Activated CD8-positive, alpha-beta memory T cell treated with anti-CD3 and anti-CD28 coated beads for 48 hours (primary cell): ENCODE measurements at places on chromosomes 6 and 20.

DNA sequence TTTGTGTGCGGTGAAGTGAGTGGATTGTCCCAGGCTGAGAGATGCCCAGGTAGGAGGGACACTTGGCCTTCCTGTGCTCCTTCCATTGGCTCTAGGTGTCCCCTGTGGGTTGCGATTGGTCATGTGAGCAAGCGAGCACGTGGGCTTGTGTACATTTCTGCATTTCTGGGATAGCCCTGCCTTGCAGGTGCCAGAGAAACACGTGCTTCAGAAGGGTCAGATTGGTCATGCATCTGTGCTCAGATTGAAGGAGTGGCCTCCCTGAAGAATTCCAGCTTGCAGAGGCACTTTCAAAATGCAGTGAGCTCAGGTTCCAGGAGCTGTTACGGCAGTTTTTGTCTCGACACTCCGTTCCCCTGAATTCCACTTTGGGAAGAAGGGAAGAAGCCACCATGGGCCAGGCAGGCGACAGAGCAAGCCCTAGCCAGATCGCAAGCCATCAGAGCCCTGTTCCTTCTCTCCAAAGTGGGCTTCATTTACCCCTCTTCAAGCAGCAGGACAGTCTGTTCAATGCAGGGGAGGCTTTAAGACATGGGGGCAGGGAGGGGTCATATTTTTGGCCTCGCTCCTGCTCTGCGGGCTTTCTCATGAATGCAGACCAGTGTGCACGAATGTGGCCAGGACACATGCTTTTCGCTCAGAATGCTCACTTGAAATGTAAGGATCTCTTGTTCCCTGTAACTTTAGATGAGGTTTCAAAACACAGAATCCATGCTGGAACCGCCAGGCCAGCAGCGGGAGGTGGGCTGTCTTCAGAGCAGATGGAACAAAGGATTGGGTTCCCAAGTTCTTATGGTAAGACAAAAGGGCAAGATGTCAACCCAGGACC lies 78.6 kb upstream of the AKAP12 start:
- no peak for DNase-seq

DNA sequence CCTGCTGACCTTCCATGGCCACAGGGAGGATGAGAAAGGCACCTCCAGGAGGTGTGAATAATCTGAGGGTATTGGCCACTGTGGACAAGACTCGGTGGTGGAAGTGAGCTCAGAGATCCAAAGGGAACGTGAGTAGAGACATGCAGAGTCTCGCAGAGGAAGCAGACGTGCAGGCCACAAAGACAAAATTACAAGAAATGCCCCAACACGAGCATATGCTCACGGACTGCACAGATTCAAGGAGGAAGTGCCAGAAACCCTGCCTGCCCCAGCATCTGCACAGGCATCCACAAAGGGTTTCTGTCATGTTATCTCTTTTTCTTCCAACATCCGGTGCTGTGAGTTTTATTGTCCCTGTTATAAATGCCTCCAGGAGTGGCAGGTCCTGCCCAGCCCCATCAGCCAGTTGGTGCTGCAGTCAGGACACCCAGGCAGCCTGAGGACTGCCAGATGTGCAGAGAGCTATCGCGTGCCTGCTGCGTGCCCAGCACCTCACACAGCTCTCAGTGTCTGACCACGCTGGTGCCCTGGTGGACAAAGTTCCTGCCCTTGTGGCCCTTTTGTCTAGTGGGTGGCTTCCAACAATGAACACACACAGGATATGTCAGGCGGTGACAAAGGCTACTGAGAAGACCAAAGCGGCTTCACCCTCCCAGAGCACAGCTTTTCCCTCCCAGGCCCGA lies 34.0 kb upstream of the FANCE start:
- no peak for DNase-seq

- no peak for DNase-seq
These were observed 285.3 kb downstream of the CDC5L start for GRCh38 chr6:44672841-44673240.

- no peak for DNase-seq
These were observed 11.2 kb downstream of the TRIM40 start for GRCh38 chr6:30147096-30147495.

DNA sequence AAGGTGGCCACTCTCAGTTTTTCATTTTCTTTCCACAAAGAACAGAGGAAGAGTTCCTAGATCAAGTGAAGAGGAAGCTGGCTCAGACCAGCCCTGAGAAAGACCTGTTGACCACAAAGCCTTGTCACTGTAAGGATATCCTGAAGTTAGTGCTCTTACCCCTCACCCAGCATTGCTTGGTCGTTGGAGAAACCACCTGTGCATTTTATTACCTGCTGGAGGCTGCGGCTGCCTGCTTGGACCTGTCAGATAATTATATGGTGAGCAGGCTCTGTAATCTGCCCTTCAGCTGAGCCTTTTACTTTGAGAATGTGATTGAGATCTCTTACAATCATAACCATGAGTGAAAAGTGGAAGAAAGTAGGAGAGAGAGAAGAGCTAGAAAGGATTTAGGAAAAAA lies 21.9 kb downstream of the TREML1 start:
- DNase-seq, result no peak

GRCh38 chr20:13464702-13465101 lies 174.0 kb downstream of the TASP1 start:
- no peak for DNase-seq

- DNase-seq, result no peak
These were observed 8.3 kb downstream of the FAM110A start for GRCh38 chr20:841568-842546.

GRCh38 chr20:47529840-47530239 lies 28.2 kb downstream of the NCOA3 start:
- no peak for DNase-seq

GRCh38 chr6:146027586-146028251 lies 1.1 kb upstream of the GRM1 start:
- no peak for DNase-seq

- no peak for DNase-seq
These were observed 94.6 kb downstream of the TIAM2 start for GRCh38 chr6:155089746-155090145.

- no peak for DNase-seq
These were observed 285.4 kb downstream of the SMOC2 start for GRCh38 chr6:168726312-168726856.

DNA sequence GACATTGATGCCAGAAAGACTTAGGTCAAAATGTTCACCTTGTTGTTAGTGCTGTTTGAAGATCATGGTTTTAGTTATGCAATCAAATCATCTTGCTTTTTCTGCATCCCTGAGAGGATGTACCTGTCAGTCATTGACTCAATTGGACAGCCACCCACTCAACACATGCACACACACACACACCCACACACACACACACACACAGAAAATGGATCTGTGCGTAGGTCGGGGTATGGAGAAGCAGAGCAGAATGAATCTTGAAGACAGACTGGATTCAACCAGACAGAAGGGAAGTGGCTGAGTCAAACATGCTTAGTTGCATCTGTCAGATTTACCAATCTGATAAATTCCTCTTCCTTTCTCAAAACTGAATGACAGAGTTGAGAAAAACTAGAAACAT lies 19.1 kb upstream of the ZSCAN23 start:
- DNase-seq, result no peak

DNA sequence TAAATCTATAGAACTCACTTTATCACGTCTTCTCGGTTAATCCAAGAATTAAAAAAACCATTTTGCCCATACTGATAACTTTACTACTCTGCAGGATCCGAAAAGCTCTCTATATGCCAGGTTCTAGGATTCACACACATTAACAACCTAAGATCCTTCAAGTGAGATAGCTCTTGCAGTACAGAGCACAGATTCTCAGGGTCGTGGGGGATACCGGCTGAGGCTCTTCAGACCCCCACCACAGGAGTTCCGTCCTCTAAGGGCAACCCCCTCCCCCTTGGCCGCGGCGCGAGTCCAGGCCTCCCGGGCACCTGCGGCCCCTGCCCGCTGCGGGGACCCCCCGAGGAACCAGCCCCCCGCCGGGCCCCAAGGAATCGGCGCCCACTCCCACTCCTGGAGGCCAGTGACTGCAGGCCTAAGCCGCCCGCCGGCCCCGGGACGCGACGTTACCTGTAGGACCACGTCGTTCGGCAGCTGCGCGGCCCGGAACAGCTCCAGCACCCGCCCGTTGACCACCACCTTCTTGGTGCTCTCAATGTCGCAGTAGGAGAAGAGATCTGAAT lies 892 bp downstream of the REPS1 start:
- no peak for DNase-seq

DNA sequence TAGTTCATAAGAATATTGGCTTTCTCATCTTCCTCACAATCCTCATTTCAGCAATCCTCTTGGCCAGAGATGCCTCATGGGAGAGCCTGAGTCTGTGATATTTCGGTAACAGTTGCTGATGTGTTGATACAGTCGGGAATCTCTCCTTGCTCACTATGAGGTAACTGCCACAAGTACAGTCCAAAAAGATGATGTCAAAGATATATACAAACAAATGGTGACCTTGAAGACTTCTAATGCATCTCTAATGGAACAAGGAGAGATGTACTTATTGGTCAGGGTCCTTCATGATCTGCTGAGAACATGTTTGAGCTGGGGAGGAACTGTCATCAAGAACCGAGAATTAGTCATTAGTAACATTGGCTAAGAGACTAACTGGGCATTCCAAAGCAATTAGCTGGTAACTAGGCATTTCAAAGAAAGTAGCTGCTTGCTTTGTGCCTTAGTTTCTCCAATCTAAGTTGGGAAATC lies 56.1 kb downstream of the FILIP1 start:
- no peak for DNase-seq

GRCh38 chr6:61894536-61894935 lies 391.5 kb downstream of the KHDRBS2 start:
- DNase-seq, result no peak

DNA sequence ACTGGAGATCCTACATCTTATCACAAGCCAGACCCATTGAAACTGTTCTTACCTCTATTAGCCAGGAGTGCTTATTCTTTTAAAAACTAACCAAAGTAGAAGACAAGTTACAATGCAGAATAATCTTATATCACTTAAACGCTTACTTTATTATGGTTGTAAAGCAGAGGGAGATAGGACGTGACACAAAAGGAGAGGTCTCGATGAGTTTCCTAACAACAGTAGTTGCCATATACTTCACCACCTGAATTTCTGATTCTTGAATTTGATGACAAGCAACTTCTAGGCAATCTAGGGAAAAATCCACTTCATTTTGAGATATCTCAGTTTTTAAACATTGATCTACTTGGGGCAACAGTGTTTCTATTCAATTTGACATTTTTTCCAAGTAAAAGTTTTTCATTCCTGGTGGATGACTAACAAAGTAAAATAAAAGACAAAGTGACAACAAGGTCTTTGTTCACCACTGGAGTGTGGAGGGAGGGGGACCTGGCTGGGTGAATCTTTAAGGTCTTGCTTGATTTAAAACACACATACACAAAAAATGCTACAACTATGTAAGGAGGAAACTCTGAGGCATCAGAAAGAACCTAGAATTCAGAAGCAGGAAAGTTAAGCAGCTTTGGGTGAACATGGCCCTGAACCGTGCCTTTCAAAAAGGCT lies 110.9 kb downstream of the SMLR1 start:
- DNase-seq, result no peak

- DNase-seq, result no peak
These were observed 63.7 kb upstream of the COL21A1 start for GRCh38 chr6:56311061-56311460.

DNA sequence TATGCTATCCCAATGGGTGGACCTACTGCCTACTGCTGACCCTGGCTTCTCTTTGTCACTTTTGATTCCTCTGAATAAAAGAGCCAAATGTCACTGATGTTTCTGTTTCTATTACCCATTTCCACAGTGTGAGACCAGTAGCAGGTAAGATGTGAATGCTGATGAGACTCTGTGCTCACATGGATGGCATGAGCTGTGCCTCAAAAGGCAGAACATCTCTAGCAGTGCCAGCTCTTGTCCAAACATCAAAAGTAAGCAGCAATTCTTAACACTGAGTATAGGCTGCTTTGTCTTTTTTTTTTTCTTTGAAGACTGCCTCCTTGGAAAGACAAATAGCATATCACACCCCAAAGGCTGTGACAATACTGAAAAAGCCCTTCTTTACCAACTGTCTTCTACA lies 459.2 kb upstream of the RUNX2 start:
- no peak for DNase-seq

DNA sequence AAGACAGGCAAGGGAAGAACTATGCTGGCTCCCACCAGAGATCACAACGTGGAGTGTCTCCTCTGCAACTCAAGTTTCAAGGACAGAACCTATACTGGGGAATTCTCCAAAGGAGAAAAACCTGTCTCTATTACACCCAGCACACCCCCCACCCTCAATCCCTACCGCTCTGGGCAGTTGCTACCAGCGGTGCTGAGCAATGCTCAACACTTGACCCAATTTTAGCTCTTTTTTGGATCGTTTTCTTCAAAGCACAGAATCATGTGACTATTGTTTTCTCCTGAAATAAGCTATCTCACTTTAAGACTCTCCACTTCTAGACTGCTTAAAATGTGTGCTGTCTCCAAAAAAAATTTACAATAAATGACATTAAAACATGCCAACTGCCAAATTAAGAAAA lies 23.3 kb downstream of the MAP7 start:
- DNase-seq, result no peak

- no peak for DNase-seq
These were observed 172.8 kb downstream of the GJA1 start for GRCh38 chr6:121608270-121608669.

DNA sequence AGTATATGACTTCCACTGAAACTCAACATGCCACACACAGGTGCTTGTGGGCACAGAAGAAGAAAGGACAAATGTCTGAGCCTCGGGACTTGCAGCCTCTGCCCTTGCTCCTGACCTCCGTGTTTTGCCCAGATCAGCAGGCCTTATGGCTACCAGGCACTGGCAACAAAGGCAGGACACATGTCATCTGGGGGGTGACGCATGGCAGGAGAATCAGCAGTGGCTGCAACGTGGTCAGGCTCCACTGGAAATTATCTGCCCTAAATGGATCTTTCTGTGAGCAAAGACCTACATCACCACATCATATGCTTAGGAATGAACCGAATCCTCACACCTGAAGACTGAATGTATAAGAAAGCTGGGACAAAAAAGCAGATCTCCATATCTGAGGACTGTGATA lies 78.9 kb downstream of the ELOVL5 start:
- DNase-seq, result no peak

GRCh38 chr6:166763606-166764472 lies 136.8 kb upstream of the RPS6KA2 start:
- no peak for DNase-seq

DNA sequence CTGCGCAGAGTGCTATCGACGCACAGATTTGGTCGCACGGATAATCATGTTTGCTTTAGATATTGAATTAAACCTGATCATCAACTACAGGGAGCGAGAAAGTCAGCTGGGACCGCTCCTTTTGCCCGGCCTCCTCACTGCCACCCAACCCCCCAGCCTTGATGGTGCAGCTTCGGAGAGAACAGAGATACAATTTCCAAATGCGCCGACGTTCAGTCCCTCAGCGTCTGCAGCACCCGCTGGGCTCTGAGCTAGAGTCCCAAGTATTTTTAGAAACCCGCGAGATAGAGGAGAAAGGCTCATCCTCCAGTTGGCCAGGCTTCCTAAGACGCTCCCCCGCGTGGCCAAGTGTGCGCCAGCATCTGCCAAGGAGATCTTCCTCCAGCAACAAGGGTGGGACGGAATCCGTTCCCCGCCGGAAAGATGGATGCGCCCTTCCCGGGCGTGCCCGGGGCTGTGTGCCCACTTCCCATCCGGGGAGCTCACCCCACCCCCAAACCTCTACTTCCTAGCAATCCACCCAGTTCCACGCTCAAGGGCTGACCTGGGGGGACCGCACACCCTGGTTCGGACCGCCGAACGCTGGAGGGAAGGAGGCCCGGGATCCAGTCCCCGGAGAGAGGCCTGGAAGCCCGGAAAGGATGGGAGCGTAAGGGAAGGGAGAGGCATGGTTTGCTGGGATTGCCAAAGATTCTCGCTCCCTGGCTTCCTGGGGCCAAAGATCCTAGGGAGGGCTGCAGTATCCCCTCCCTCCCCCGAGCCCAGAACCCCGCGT lies 4.1 kb downstream of the NKX2-2 start:
- no peak for DNase-seq

- DNase-seq, result no peak
These were observed 79.2 kb upstream of the IYD start for GRCh38 chr6:150289454-150290071.
